AG10803 (cell line): ENCODE measurements at places on chromosomes 2 and 18.

- DNase-seq, result peak; percentile 68
Observed at GRCh38 chr2:237345891-237346640, 67.9 kb downstream of the COL6A3 start.

GRCh38 chr2:155368934-155369333 is 670.4 kb downstream of the KCNJ3 start:
- DNase-seq, result peak; percentile 3

GRCh38 chr18:48018851-48019250 is 88.4 kb upstream of the SMAD2 start:
- no peak for DNase-seq

GRCh38 chr2:26410764-26411243 is 9.1 kb downstream of the DRC1 start:
- no peak for DNase-seq

DNA sequence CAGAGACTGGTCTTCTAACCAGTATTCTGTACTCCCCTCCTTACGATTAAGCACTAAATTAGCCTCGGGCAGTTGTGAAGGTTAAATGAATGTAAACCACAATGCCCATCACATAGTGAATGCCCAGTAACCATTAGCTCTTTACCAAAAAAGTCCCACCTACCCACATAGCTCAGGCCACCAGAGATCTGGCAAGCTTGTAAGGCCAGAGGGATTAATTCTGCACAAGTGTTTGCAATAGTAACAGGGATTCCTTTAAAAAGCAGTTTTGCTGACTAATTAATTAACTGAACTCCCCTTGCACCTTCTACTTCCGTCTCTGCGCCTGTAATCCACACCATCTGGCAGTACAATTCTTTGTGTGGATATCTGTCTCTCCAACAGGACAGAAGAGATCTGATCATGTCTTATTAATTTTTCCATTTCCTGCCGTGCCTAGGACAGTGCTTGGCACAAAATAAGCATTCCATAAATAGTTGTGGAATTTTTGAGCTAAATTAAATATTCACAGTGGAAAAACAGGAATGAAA is 36.2 kb upstream of the IGFBP2 start:
- peak; percentile 77 for DNase-seq

DNA sequence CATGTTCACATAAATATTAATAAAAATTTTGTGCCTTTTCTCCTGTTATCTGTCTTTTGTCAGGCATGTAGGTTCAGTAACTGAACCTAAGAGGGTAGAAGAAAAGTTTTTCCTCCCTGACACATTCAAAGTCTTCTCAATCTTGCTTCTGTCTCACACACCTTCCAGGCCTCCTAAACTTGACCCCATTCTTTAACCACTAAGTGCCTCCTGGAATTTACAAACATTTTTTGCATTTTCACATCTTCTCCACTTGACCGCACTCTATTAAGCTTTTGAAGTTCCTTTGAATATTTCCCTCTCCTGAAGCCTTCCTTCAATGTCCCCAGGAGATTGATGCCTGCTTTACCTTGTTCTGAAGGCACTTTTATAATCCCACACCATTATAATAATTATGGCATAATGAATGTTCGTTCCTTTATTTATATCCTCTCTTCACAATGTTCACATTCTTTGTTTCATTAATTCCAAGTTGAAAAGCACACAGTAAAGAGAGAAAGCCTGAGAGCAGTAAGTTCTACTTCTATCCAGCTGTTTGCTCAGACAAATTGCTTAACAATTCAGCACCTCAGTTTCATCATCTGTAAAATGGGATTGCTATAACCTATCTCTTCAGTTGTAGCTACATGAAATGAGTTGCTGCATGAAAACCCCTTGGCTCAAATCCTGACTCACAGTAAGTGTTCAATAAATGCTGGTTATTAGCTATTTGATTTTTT is 184.8 kb upstream of the KLHL29 start:
- DNase-seq, result no peak

DNA sequence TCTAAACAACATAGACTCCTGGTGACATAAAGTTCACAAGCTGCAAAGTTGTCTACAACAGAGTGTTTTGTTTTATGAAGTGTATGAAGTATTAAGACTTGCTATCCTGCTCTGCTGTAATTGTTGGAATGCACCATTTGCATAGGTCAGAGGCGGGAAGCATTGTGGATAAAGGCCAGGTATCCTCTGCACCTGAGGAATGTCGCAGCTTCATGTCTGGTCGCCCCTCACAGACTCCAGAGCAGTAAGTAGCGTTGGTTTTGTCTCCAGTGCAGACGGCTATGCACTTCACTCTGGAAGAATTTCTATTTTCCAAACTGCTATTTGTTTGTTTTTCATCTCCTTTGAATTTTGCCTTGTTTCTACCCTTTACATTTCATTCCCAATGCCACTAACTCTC is 63.1 kb downstream of the UNC80 start:
- no peak for DNase-seq
